Posterior vena cava (tissue), 2 donors: ENCODE measurements at places on chromosomes 11 and 22. TPM values are rescaled to one million over a fixed set of nuclear protein-coding genes. Genes with fewer than 3 reads are reported as not detected.
A peak's percentile ranks its signal among the peaks of the same experiment; 100 is the strongest.

DNA sequence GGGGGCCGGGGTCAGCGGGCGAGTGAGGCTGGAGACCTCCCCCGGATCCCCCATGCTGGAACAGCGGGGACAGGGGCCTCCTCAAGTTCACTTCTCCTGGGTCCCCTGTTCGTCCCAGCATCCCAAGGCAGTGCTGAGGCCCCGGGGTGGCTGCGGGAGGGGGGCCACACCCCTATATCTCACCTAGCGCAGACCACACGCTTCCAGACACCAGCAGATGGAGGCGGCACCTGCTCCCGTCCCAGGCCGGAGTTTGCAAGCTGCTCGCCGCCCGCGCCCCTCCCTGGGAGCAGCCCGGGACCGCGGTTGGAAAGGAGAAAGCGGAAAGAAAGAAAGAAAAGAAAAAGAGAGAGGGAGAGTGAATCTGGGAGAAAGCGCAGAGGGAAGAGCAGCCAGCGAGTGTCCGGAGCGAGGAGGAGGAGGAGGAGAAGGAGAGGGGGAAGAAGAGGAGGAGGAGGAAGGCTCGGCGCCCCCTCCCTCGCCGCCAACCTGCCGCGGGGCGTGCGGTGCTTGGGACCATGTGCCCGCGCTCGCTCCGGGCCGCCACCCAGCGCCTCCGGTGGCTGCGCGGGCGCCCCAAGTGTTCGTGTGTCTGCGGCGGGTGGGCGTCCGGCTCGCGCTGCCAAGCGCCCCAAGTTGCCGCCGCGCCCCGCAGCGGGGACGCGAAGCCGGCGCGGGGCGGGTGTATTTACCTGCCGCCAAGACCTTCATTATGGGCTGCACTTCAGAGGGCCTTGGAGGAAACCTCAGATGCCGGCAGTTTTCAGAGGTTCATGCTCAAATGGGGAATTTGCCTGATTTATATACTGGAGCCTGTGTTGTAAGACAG, at the start of gene LIF:
LIF (minus strand) TSS at position 775 of the 829 bp plus-strand sequence; CDS start at position 711, 64 bp downstream.
- no peak for DNase-seq

DNA sequence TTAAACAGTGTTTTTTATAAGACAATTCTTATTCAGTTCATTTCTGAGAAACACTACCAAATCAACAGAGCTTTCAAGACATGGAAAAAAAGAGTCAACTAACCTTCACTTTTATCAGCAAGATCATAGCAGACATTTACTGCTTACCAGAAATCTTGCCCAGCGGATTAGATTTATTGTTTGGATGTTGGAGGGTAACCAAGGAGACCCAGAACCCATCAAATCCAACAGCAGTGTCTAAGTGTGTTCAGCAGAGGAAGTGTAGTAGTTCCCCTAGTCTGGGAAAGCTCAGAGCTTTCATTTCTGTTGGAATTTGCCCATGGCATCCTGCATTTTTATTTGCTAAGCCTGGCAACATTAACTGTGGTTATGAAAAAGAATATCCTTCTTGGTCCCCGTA, 2.4 kb upstream of the PGM2L1 start:
- no peak for DNase-seq

GGT5 gene
- 123 TPM for total RNA-seq

DNA sequence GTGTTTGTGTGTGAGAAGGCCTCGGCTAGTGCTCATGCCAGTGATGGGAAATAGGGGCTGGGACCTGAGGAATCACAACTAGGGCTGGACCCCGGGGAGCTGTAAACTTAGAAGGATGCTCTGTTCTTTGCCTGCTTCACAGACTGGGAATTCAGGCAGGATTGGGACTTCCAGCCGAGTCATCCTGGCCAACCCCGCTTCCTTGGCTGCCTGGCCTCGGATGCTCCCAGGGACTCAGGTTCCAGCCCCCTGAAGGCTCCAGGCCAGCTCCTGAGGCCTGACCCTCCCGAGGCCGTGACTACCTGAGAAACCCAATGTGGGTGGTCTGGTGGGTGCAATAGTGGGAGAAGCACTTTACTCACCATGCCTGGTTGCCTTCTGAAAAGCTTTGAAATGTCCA, 44.7 kb downstream of the IRAG1 start:
- DNase-seq, result no peak

APOBEC3G gene
- total RNA-seq, result 7.8 TPM

EP300 gene
- 50.9 TPM for total RNA-seq

GRCh38 chr22:19621373-19622060, 92.8 kb upstream of the SEPTIN5 start:
- peak; percentile 40 for DNase-seq

OR10A2 gene
- total RNA-seq, result not detected

- no peak for DNase-seq
Measured at GRCh38 chr11:59923813-59924212, 14.4 kb upstream of the OOSP1 start.

MS4A6E gene
- total RNA-seq, result not detected

- DNase-seq, result peak; percentile 71
Measured at GRCh38 chr11:69209038-69209350, 53.3 kb downstream of the SMIM38 start.

GRCh38 chr22:29971607-29972006, 88.6 kb downstream of the MTMR3 start:
- DNase-seq, result no peak

RAG2 gene
- total RNA-seq, result not detected

GRCh38 chr11:2312232-2313042, 10.6 kb downstream of the TSPAN32 start:
- DNase-seq, result peak; percentile 87

GRCh38 chr11:98180511-98180910, 840.2 kb upstream of the CNTN5 start:
- no peak for DNase-seq

CUL5 gene
- total RNA-seq, result 40.4 TPM

DDT gene
- total RNA-seq, result 50.3 TPM

DNA sequence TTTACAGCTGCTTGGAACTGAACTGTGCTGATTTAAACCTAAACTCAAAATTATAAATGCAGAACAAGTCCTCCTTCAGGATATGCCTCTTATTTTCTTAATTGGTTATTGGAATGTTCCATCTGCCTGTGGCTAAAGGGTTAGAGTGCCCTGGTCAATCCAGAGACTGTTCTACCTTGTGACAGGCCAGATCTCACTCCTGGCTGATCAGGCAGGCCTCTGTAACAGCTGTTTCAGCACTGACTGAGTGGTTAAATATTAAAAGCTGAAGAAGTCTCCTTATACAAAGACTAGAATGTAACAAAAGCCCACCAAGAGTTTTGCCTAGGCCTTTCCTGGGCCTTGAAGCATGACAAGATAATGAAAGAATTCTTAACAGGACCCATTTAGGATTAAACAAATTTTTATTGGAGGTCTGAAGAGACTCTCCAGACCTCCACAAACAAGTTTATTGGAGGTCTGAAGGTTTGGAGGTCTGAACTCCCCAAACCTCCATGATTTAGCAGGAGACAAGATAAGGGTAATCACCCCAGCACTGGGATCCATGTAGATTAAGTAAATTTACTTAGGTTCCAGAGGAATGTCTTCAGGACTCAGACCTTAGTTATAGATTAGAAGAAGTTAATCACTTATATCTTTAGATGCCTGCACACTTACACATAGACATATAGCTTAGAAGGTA, 35.8 kb downstream of the TMPRSS5 start:
- DNase-seq, result no peak

DNA sequence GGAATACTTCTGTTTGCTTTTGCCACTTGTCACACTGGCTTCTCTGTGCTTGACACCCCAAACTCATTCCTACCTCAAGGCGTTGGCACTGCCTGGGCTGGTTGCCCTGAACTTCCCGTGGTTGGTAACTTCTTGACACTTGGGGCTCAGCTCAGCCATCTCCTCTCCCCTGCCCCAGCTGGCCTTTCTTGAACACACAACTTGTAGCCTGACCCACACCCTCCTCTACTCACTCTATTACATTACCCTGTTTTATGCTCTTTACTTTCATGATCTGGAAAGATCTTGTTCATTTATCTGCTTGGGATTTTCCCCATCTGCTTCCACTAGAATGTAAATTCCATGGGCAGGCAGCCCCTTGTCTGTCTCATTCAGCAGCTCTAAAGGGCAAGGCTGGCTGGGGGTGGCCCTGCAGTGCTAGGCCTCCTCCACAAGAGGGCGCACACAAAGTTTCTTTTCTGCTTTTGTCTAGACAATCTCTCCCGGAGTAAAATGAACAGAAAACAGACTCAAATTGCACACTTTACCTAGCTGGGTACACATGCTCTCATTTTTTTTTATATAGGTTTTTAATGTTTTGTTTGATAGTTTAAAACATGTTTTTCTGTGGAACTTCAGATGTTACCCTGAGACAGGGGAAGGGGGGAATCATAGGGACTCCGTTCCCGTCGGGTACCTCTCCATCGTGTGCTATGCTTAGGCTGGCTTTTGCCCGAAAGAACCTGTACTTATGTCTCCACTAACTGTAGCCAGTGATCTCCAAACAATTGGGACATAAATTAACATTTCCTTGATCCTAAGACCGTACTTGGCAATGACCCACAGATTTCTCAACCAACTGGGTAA, 16.4 kb upstream of the MRGPRX2 start:
- peak; percentile 84 for DNase-seq

MACROD1 gene
- total RNA-seq, result 16.8 TPM

DNA sequence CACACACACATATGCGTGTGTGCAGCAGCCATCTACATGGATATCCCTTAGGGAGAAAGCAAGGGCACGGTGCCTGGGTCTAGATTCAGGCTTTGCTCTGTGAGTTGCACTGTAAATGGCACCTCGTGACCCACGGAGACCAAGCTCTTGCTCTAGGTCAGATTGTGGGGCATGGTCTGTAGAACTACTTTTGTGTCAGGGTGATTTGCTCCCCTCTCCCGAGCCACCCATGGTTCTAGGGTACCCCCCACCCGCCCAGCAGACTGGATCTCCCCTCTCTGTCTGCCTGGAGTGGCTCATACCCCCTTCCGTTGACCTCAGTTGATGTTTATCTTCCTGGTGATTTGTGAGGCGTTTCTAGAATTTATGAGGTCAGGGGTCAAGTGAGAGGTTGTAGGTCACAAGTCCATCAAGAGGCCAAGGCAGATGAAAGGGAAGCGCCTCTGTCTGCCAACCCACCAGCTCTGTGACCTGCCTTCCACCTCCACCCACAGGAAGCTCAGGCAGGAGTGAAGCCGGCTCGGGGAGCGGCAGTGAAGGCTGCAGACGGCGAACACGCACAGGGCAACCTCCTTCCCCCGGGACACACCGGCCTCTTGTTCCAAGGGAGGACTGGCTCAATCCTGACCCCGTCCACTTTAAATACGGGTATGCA, 76.2 kb upstream of the TTLL12 start:
- no peak for DNase-seq

- DNase-seq, result peak; percentile 94
Measured at GRCh38 chr11:36455658-36456111, 54.4 kb downstream of the TRAF6 start.

DNA sequence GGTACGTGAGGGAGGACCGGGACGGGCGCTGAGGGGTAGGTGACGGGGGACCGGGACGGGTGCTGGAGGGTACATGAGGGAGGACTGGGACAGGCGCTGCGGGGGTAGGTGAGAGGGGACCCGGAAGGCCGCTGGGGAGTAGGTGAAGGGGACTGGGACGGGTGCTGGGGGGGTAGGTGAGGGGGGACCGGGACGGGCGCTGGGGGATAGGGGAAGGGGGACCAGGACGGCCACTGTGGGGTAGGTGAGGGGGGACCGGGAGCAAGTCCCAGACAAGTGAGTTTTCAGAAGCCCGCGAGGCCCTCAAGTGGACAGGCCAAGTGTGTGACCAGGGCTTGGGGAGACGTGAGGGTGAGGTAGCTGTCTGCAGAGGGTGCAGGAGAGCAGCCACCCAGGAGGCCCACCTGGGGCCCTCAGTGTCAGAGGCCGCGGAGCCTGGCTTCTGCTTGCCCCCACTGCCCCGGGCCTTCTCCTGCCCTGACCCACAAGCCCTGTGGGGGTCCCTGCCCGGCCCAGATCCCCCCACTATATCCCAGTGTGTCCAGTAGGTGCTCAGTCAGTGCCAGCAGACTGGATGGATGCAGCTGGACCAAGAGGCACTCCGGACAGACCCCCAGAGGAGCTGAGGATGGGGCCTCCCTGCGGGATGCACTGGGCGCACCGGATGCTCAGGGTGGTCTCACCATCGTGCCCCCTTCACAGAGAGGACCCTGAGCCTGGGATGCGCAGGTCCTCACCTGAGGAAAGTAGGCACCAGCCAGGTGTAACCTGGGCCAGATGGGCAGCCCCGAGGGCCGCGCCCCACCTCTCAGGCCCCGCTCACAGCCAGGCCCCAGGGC, 44.2 kb upstream of the TH start:
- peak; percentile 62 for DNase-seq

GRCh38 chr11:76249195-76249741, 43.0 kb upstream of the WNT11 start:
- DNase-seq, result no peak

SAA4 gene
- 0.38 TPM for total RNA-seq
